Stimulated activated CD8-positive, alpha-beta memory T cell treated with anti-CD3 and anti-CD28 coated beads, Interleukin-2, amount 100 ng/mL, for 48 hours (primary cell): ENCODE measurements at places on chromosomes 5 and 9.
A peak's percentile ranks its signal among the peaks of the same experiment; 100 is the strongest.

DNA sequence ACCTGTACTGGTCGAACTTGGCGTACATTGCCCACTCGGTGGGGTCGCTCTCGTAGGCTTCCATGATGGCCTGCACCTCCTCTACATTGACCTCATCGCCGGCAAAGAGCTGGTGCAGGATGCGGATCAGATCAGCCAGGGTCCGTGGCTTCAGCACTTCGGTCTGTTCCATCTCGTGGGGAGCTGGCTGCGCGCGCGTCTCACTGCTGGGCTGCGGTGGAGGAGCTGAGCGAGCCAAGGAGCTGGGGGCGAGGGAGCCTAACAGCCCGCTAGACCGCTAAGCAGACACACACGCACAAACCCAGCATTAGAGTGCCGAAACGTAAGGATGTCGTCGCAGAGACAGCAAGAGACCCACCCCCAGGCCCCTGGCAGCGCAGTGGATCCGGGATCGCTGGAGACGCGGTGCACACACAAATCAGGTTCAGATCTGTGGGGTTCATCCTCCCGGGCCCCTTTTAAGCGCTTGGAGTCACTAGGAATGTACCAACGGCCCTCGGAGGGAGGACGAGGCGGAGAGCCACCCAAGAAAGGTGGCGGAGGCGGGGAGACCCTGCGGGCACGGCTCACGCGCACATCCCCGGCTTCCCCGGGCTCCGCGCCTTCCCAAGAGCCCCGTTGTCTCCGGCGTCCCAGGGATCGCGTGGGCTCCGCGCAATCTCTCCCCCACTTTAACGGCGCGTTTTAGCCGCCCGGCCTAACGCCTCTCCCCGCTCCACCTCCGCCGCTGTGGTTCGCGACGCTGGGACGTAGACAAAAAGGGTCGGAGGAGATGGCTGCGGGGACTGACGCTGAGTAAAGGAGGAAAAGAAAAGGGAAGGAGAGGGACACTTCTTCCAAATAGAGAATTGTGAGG is at the start of gene CDO1:
TSS of gene CDO1 (minus strand) at position 434 of the 856 bp plus-strand sequence. CDS start at position 172, 262 bp downstream.
- DNase-seq, result no peak

DNA sequence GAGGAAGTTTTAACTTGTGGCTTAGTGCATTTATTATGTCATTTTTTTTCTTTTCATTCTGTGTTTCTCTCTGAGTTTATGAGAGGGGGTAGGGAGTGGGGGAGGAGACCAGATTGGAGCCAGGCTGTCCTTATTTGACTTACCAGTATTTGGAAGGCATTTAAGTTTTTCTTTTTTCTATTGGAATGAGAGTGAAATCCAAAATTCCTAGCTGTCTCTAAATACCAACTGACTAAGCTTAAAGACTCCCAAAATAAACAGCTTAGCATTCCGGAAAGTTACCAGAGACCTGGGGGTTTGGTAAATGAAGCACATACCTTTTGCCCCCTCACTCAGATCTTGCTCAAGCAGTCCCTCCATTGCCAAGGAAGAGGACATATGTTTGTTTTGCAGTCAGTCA is 581.9 kb upstream of the BRINP1 start:
- no peak for DNase-seq

- no peak for DNase-seq
Measured at GRCh38 chr5:11396917-11397316, 507.3 kb downstream of the CTNND2 start.

- no peak for DNase-seq
Measured at GRCh38 chr9:119310741-119311140, 58.5 kb downstream of the BRINP1 start.

GRCh38 chr5:7040111-7040510 is 326.9 kb downstream of the TENT4A start:
- no peak for DNase-seq

DNA sequence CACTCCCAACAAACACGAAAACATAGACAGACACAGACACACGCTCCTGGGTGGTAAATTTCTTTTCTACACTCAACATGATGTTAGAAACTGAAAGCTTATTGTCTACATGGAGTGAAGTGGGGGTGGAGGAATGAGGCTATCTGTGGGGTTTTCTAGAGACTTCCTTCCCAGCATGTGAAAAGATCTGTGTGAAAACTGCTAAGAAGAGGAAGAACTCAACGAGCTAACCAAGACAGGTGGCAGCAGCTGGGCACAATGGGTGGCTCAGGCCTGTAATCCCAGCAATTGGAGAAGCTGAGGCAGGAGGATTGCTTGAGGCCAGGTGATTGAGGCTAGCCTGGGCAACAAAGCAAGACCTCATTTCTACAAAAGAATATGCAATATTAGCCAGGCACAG is 7.6 kb downstream of the FYB1 start:
- DNase-seq, result no peak

GRCh38 chr9:87662808-87663528 is 63.0 kb upstream of the CTSL start:
- peak; percentile 53 for DNase-seq

DNA sequence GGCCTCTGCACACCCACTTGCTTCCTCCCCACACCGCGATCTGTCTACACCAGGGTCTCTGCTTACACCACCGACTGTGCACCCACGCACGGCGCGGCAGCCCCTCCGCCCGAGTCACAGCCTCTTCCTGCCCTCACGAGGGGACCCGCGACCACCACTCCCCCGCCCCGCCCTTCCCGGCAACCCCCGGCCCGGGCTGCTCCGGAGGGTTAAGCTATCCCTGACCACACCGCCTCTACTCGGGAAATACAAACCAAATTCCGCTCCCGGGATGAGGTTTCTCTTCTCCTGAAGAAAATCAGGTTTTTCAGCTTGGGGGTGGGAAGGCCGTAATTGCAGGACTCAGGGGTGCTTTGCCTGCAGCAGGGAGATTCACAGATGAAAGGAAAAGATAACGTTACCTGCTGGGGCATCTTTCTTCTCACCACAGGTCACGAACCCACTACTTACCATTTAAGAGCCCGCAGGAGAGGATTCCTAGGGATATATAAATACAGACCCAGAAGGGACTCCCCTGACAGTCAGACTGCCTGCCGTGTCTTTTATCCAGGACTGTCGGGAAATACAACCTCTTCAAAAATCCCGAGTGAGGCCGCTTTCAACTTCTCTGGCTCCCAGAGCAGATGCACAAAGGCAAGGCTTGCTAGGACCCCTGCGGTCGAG is 63.5 kb downstream of the ROR2 start:
- no peak for DNase-seq

- no peak for DNase-seq
Measured at GRCh38 chr5:159765760-159766517, 150.3 kb upstream of the ADRA1B start.

DNA sequence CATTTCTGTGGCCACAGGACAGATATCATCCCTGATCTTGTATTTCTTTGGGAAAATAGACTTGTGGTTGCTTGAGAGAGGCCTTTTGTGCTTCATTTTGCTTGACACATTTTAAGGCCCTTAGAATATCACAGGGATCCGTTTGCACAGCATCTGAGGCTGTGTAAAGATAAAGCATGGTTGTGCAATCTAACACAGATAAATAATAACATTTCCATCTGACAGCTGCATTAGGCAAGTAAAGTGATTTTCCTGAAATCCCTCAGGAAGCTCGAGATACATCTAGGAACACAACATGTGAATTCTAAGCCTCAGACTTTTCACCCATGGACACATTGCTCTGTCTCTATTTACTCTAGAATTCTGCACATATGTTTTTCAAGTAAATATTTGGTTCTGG is 212.8 kb upstream of the ADAMTSL1 start:
- DNase-seq, result no peak

DNA sequence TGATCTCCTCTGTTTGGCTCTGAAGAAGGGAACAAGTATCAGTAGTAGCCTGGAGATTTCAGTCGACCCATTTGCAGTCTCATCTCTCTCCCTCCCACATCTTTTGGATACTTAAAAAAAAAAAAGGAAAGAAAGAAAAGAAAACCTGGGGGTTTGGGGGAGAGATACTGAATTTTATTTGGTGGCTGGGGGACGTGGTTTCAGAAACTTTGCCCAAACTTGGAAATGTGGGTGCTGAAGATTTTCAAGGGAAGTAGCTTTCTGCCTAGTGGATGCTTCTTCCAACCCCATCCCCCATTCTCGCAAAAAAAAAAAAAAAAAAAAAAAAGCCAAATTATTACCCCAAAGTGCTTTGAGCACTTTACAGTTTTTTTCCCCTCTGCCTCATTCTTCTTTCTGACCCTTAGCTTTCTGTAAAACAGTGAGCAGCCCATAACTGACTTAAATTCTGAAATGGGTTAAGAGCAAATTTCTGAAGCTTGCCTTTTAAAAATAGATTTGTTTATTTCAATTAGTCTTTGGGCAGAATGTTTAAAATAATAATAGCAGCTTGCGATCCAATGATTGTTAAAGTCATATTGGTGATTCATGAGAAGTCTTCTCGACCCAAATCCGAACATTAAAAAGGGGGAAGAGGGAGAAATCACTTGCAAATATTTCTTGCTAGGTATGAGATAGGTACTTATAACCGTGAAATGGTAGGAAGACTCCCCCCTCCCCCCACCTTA is 894 bp downstream of the FST start:
- no peak for DNase-seq

DNA sequence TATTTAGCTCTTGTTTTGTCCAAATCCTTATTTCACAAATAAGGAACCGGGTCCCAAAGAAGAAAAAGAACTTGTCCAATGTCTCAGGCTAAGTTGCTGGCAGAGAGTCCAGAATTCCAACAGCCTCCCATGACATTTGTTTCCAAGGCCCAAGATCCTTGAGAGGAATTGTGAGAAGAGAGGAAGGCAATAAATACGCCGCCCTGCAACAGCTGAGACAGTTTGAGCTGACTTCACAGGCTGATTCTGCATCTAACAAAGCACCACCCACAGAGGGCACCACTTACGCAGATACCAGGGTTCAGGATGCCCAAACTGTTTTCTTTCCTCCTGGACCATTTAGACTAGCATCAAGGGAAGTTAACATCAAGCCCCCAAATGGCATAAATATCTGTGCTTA is 211.3 kb downstream of the FAM114A2 start:
- DNase-seq, result no peak

- no peak for DNase-seq
Measured at GRCh38 chr9:97431549-97432143, 19.8 kb downstream of the TDRD7 start.

GRCh38 chr5:1546556-1546955 is 22.8 kb upstream of the LPCAT1 start:
- no peak for DNase-seq

DNA sequence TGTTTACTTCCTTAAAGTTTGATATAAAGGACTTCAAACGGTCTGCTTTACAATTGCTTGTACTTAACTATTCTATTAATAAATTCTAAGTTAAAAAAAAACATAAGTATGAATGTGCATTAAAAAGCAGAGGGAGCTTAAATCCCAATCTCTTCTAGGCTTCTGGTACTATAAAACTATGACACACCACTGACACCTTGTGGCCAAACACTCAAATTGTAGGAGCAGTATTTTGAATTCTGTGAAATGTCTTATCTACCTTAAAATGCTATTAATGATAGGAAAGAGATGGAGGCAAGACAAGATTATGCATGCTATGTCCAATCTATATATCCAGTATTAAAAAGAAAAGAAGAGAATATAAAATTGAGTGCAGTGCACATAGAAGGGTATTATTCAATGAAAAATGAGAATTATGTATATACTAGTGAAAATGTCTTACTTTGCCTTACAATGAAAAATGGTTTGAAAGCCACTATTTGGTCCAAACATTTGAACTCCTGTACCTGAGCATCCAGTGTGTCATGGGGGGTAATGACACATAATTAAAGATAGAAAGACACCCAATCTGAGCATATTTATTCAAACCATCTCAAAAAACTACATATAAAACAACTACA is 87.6 kb downstream of the ERP44 start:
- DNase-seq, result no peak

DNA sequence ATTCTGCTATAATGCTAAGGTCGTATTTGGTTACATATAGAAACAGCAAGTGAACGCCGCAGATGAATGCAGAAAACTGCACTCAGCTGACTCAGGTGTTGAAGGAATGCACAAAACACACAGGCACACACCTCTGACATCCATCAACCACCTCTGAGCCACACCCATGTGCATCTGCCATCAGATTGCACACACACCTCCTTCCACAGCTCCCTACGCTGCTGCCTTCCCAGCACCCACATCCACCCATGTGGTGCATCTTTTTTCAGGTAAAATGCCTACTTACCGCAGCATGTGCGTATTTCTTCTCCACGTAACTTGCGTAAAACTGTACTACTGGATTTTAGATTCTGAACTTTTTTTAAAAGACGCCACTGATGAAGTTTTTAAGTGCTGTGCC is 7.1 kb downstream of the STK10 start:
- no peak for DNase-seq

- no peak for DNase-seq
Measured at GRCh38 chr5:108148715-108149139, 233.2 kb downstream of the FBXL17 start.

DNA sequence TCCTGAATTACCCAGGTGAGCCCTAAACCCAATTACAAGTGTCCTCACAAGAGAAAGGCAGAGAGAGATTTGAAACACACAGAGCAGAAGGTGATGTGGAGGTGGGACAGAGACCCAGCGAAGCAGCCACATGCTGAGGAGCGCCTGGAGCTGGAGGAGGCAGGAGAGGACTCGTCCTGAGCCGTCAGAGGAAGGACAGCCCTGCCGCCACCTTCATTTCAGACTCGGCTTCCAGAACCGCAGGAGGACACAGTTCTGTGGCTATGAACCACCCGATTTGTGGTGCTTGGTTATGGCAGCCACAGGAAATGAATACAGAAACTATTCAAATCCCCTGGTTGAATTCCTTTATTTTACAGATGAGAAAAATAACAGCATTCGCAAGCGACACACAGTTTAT is 16.4 kb upstream of the FBP1 start:
- no peak for DNase-seq

- DNase-seq, result no peak
Measured at GRCh38 chr9:126307322-126308061, 19.1 kb upstream of the MVB12B start.

DNA sequence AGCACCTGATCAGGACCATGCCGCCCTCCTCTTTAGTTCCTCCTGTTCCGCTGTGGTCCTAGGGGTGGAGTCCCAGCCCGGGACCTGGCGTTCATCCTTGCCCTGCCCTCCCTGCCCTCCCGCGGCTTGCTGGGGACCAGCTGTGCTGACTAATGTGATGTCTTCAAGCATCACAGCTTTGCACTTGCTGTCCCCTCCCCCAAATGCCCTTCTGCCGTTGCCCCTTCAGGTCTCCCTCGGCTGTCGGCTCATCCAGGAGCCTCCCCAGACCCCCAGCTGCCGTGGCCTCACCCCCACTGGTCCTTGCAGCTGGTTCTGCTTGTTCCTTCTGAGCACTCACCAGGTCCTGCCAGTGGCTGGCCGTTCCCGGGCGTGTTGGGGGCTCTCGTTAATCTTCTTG is 19.9 kb downstream of the RXRA start:
- DNase-seq, result no peak

- no peak for DNase-seq
Measured at GRCh38 chr9:75242426-75242825, 154.1 kb downstream of the OSTF1 start.

- no peak for DNase-seq
Measured at GRCh38 chr5:151405334-151406160, 41.9 kb upstream of the SLC36A1 start.
